ENCODE measurements at places on chromosomes 2 and 18.

- no peak for DNase-seq
- peak overlapping the region; percentile 6 for H3K27ac ChIP-seq
- no peaks in the 10 kb centered on the region for H3K4me1 ChIP-seq
- H3K27me3 ChIP-seq: no peaks in the 10 kb centered on the region
- peaks cover 9% of the 10 kb centered on the region for H3K36me3 ChIP-seq
- H3K4me3 ChIP-seq: no peak overlapping the region
Measured at GRCh38 chr2:68536000-68536399, 68.6 kb downstream of the APLF start.

DNA sequence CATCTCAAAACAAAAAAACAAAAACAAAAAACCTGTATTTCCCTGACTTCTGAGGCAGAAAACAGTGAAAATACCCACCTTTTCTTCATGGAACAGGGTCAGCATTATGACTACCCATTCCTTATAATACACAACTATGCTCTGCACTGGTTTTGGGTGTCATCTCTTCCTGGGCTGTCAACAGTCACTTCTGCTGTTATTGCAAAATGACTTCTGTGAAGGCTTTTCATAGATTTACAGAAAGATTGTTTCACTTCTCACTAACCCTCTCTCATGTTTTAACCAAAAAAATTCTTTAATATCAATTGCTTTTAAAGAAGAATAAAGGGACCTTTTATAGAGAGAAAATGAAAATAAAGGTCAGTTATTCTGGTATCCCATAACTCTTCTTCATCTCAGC is 26.5 kb upstream of the PIK3C3 start:
- peaks cover 24% of the 10 kb centered on the region for H3K27me3 ChIP-seq
- no peak overlapping the region for H3K4me3 ChIP-seq
- H3K27ac ChIP-seq: no peak overlapping the region
- DNase-seq: no peak

- no peak overlapping the region for H3K27ac ChIP-seq
- no peak for DNase-seq
- no peaks in the 10 kb centered on the region for H3K36me3 ChIP-seq
- no peaks in the 10 kb centered on the region for H3K4me1 ChIP-seq
- H3K27me3 ChIP-seq: no peaks in the 10 kb centered on the region
Measured at GRCh38 chr2:120568089-120568974, 167.3 kb upstream of the GLI2 start.

- no peaks in the 10 kb centered on the region for H3K27me3 ChIP-seq
- H3K36me3 ChIP-seq: no peaks in the 10 kb centered on the region
- DNase-seq: no peak
- no peak overlapping the region for H3K27ac ChIP-seq
Measured at GRCh38 chr2:229749779-229750178, 35.4 kb upstream of the DNER start.

GRCh38 chr2:71505086-71505769 is 51.9 kb downstream of the DYSF start:
- no peak overlapping the region for H3K27ac ChIP-seq
- DNase-seq: no peak
- no peaks in the 10 kb centered on the region for H3K36me3 ChIP-seq
- peaks cover 4% of the 10 kb centered on the region for H3K4me1 ChIP-seq
- no peak overlapping the region for H3K4me3 ChIP-seq
- H3K27me3 ChIP-seq: peaks cover 4% of the 10 kb centered on the region

DNA sequence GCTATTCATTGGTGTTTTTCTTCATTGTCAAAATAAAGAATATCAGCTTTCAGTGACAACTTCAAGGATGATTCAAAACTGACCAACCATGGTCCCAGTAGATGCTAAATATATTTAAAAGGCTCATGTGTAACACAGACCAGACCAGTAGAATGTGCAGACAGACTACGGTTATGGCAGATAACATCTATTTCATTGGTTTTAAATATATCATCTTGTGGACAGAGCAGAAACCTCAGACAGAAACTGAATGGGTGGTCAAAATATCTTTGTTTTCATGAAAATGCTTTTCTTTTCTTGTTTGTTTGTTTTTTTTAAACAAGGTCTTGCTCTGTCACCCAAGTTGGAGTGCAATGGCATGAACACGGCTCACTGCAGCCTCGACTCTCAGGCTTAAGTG is 107.4 kb upstream of the CREB1 start:
- no peak for DNase-seq
- no peak overlapping the region for H3K27ac ChIP-seq
- H3K27me3 ChIP-seq: no peaks in the 10 kb centered on the region
- peaks cover 22% of the 10 kb centered on the region for H3K36me3 ChIP-seq

DNA sequence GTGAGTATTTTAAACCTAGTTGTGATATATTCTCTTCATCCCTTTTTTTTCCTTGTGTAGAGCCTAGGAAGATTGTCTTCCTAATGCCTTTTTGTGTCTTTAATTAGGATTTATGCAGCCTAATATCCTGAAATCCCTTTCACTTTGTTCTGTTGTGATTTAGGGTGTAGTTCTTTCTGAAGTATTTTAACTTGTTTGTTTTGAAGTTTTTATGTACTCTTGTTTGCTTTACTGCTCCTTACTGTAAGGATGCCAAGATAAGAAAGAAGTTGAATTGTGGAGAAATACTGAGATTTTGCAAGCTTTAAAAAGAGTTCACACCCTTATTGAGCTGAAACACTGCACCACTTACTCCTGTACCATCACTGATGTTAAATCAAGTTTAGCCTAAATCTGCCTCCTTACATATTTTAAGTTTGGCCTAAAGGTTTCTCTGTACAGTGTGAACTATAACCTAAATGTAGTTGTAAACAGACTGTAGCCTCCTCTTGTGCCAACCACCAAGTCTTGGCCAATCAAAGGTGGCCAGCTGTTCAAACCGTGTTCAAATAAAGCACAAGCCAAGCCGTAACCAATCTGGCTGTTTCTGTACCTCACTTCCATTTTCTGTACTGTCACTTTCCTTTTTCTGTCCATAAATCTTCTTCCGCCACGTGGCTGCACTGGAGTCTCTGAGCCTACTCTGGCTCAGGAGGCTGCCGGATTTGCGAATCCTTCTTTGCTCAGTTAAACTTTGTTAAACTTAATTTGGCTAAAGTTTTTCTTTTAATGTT is 17.7 kb upstream of the ACOXL start:
- H3K27ac ChIP-seq: no peak overlapping the region
- H3K4me3 ChIP-seq: no peak overlapping the region
- H3K36me3 ChIP-seq: no peaks in the 10 kb centered on the region
- no peak for DNase-seq
- no peaks in the 10 kb centered on the region for H3K4me1 ChIP-seq

DNA sequence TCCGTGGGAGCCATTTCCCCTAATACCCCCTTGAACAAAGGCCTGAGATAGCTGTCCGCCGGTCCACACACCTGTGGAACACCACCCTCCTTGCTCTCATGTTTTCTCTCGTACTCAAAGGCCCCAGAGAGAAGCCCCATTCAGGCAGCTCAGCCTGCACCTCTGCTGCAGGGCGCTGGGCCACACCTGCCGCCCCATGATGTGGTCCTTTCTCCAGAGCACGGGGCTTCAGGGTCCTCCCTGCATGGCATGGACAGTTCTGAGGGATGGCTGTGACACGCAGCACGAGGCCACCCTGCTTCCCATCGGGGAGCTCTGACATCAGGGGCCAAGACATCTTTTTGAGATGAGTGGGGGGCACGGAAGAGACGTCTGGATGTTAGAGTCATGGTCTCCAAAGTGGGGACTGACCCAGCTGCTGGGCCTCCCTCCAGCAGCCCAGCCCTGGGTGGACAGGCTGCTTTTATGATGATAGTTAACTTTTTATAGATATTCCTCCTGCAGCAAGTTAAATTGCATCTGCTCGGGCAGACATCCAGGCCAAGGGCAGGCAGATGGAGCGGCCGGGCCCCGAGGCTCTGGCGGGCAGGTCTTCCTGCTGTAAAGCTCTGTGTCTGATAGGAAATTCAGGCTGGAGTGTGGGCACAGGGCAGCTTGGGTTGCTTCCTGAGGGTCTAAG is 56.7 kb downstream of the SDC1 start:
- no peak for DNase-seq
- no peak overlapping the region for H3K4me3 ChIP-seq
- H3K27ac ChIP-seq: no peak overlapping the region
- no peaks in the 10 kb centered on the region for H3K27me3 ChIP-seq

- DNase-seq: no peak
- H3K4me3 ChIP-seq: no peak overlapping the region
- no peak overlapping the region for H3K27ac ChIP-seq
Measured at GRCh38 chr2:98310010-98310409, 36.2 kb upstream of the CNGA3 start.

GRCh38 chr18:69622184-69622583 is 221.5 kb downstream of the DOK6 start:
- no peak overlapping the region for H3K4me3 ChIP-seq
- no peaks in the 10 kb centered on the region for H3K27me3 ChIP-seq

DNA sequence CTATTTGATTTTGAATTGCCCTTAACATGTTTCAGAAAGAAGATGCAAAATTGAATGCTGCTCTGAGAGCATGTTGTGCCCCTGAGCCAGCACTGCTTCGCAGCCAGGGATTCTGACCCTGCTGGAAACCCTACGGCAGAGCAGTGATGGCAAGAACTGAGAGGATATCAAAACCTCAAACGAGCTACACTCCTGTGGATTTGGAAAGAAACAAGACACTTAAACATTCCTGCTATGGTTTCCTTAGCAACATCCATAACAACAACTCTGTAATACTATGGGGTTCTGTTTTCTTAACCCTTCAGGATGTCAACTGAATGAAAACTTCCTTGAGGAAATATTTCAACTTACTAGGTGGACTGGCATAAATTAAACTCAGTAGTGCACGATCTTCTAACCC is 649.1 kb downstream of the NYAP2 start:
- no peaks in the 10 kb centered on the region for H3K36me3 ChIP-seq
- H3K4me3 ChIP-seq: no peak overlapping the region
- H3K27ac ChIP-seq: no peak overlapping the region
- peaks cover 7% of the 10 kb centered on the region for H3K27me3 ChIP-seq

DNA sequence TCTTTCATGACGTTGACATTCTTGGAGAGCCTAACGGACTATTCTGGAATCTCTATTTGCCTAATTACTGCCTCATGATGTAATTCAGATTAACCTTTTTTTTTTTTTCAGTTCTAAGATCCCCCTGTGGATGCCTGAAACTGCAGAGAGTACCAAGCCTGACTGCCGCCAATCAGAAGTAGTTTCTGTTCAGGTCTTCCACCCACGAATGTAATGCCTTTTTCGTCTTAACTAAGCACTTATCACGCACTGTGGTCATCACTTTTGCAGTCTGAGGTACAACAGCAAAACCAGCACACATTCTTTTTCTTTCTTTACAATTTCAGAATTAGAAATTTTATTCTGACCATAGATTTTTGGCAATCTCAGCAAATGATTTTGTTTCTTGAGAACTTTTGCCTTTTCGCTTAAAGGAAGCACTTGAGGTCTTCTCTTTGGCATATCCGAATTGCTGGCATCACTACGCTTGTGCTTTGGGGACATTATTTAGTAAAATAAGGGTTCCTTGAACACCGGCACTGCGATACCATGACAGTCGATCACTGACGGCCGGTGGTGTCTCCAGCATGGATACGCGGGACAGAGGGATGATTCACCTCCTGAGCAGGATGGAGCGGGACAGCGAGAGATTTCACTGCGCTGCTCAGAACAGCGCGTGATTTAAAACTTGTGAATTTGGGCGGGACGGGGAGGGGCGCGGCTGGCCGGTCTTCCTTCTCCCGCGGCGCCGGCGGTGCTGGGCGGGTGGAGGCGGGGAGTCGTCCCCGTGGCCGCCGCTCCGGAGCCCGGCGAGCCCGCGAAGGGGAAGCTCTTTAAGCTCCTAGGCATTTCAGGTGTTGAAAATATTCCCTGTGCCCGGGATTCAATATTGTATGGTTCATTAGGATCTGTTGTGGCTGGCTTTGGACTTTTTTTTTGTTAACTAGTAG is 32.0 kb upstream of the GPR55 start:
- H3K27me3 ChIP-seq: peaks cover 68% of the 10 kb centered on the region
- DNase-seq: no peak
- peaks cover 11% of the 10 kb centered on the region for H3K4me1 ChIP-seq
- H3K27ac ChIP-seq: peak overlapping the region; percentile 1
- H3K4me3 ChIP-seq: peak overlapping the region; percentile 89
- H3K36me3 ChIP-seq: peaks cover 7% of the 10 kb centered on the region

DNA sequence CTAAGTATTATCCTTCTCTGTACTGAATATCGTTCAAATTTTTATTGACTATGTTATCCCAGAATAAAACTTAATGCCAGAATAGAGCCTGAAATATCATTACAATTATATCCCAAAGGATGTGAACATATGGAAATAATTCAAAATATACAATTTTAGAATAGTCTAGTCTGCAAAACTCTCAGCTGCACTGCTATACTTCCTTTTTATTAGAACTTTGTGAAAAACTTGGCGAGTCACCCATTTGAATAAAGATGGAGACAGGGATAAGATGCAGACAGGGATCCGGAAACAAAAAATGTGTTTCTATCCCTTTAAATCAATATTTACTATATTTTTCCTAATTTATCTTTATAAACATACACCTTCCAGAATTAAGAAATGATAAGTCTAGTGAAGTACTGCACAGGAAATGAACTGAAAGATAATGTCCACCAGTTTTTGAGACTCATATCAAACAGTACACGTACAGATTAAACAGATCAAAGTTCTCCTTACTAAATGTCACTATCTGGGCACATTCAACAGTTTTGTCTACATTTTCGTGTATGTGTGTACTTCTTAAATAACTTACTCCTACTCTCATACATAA is 107.8 kb downstream of the MEP1B start:
- H3K36me3 ChIP-seq: no peaks in the 10 kb centered on the region
- no peak overlapping the region for H3K27ac ChIP-seq
- DNase-seq: no peak
- H3K4me1 ChIP-seq: no peaks in the 10 kb centered on the region

GRCh38 chr2:37695336-37695735 is 23.9 kb upstream of the CDC42EP3 start:
- no peak overlapping the region for H3K27ac ChIP-seq
- no peaks in the 10 kb centered on the region for H3K4me1 ChIP-seq
- H3K27me3 ChIP-seq: peaks cover 11% of the 10 kb centered on the region
- no peaks in the 10 kb centered on the region for H3K36me3 ChIP-seq
- no peak overlapping the region for H3K4me3 ChIP-seq

All from naive B cell (primary cell).